ENCODE measurements at places on chromosomes 2 and 18.

GRCh38 chr2:26938399-26939118 is 31.9 kb upstream of the MAPRE3 start:
- no peak for DNase-seq

- DNase-seq: no peak
These were observed 90.7 kb upstream of the GCFC2 start for GRCh38 chr2:75801234-75801982.

DNA sequence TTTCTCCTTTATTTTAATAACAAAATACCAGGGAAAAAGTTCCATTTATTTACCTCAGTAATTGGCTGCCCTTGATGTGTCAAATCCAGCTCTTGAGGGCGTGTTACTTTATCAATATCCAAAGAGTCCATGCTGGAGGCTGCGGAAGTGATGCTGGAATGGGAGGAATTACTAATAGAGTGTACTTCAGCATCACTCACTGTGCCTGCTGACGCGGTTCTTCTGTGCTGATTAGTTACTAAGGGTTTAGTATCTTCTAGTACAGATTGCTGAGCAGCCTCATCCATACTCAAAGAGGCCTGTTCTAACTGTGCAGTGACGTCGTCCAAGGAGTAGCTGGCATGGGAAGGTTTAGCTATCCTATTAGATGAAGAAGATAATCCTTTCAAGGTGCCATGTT is 45.6 kb downstream of the RAPH1 start:
- no peak for DNase-seq

- DNase-seq: no peak
These were observed 102.3 kb upstream of the CYRIA start for GRCh38 chr2:16767789-16768476.

DNA sequence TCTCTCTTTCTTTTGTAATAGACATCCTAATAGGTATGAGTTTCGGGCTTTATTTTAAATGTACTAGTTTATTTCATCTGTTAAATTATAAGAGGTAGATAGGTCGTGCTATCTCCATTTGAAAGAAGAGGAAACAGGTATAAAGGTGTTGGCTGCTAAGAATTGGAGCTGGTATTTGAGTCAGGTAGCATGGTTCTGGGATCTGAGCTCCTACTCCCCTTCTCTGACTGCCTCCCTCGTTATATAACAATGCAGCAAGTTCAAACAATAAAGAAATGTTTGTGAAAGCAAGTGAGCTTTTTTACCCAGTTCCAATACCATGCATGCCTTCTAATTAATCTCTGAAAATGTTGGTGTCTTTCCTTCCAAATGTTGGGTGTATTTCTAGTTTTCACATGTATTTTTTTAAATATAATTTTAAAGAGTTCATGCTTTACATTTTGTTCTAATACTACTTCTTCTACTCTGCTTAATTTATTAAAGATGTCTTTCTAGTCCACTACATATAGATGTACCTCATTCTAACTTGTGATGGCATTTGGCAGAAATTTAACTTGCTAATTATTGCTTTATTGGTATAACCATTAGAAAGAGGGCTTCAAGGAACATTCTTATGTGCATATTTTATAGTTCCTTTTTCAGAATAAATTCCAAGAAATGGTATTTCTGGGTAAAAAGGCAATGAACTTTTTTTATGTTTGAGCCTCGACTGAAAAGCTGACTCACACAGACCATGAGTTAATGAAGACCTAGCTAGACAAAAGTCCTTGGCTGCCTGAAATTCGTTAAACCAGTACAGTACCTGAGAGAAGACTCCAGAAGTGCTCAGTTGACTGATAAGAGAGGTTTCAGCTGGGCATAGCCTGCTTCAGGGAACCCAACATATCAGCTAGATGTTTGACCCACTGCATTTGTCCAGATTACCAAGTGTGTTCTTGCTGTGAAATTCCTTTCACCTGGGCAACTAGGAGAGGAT is 133.5 kb downstream of the CERS6 start:
- DNase-seq: no peak

DNA sequence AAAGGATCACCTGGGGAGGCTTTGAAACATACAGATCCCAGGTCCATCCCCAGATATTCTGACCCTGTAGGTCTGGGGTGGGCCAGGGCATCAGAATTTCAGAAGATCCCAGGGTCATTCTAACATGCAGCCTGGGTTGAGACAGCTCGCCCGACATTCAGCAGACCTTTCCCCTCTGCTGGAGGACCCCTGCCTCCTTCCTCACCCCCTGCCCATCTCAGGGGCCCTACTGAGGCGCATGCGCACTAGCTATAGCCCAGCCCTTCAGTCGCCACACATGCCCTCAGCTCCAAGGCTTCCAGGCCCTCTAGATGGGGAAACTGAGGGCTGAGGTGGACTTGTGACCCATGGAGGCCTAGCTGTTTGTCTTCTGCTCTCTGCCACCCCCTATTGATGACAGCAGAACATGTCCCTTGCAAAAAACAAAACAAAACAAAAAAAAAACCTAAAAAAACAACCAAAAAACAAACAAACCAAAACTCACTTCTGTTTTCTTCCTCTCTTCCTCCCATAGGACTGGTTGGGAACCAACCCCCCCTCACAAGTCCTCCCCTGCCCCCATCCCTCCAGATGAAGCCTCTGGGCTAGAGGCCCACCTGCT is 91.3 kb downstream of the ZBTB7C start:
- DNase-seq: no peak

DNA sequence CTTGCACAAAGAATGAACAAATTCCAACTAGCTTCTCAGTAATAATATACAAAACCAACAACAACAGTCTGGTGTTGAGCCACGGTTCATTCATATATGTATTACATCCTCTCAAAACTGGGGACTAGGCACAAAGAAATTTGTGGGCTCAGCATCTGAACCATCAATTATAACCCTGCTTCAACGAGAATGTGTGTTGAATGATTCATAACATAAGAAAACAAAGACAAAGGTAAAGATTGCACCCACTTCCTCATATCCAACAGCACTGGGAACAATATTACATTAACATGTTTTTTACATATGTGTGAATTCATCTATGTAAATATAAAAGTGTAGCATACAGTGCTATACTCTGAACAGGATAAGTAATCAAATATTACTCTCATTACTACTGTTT is 144.8 kb downstream of the CDH2 start:
- DNase-seq: no peak

DNA sequence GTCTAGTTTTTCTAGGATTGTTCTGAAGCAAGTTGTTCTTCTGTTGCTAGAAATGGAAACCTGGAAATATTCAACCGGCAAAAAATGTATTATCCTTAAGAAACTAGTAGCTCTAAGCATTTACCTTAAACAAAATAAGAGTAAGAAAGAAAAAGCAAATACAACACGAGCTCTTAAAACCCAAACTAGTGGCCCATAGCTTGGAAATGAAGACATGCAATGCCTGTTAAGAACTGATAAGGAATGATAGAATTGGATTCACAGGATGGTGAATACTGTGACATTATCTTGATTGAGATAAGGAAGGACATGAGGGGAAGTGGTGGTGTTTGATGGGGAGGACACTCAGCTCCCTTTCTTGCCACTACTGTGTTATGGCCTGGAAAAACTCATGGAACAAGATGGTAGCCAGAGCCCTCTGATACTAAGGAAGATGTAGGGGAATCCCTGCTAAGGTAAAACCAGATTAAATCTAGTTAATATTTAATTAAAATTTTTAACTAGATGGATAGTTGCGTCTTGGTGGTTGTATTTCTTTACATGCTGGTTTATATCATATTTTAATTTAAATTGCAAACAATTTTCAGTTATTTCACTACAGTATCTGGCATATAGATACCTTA is 193.8 kb downstream of the LPIN1 start:
- DNase-seq: no peak

- DNase-seq: peak; percentile 48
These were observed 20.0 kb upstream of the RESP18 start for GRCh38 chr2:219352448-219353023.

DNA sequence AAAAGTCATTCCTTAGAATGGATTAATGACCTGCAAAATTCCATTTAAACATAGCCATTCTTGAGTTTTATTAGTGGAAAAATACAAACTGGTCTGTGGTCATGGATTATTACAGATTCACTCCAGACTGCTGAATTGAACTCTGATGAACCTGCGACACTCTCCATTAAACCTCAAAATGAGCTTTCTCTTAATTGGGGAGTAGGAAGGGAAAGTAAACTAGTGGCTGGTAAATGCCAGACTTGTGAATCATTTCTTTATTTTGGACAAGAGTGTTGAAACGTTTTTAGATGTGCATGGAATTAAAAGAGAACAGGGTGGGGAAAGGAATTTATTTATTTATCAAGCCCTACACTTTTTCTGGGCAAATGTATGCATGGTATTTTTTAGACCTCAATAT is 321.2 kb upstream of the FANCL start:
- no peak for DNase-seq

GRCh38 chr2:192886636-192887035 is 691.9 kb upstream of the TMEFF2 start:
- no peak for DNase-seq

- no peak for DNase-seq
These were observed 184.9 kb downstream of the UBE2E3 start for GRCh38 chr2:181165199-181165868.

GRCh38 chr2:148515976-148516375 is 128.6 kb upstream of the EPC2 start:
- DNase-seq: no peak

DNA sequence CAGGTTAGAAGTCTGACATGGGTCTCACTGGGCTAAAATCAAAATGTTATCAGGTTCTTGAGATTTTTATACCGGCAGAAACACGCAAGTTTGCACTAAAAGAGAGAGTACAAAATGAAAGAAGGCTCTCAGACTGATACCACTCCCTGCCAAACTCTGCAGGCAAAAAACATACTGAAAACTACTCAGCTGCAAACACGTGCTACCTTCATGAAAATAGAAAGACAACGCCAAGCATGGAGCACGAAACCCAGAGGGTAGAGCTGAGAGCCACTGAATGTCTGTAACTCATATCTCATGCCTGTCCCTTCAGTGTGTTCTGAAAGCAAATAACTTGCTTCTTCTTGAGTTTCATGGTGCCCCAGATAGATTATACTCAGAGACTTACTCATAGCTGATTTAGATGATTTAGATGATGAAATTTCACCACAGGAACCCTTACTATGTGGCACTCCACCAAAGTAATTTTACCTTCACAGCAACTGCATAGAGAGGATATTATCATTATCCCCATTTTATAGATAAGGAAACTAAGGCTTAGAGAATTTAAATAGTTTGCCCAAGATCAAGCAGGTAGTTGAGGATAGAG is 313.0 kb upstream of the SLC39A10 start:
- DNase-seq: no peak

DNA sequence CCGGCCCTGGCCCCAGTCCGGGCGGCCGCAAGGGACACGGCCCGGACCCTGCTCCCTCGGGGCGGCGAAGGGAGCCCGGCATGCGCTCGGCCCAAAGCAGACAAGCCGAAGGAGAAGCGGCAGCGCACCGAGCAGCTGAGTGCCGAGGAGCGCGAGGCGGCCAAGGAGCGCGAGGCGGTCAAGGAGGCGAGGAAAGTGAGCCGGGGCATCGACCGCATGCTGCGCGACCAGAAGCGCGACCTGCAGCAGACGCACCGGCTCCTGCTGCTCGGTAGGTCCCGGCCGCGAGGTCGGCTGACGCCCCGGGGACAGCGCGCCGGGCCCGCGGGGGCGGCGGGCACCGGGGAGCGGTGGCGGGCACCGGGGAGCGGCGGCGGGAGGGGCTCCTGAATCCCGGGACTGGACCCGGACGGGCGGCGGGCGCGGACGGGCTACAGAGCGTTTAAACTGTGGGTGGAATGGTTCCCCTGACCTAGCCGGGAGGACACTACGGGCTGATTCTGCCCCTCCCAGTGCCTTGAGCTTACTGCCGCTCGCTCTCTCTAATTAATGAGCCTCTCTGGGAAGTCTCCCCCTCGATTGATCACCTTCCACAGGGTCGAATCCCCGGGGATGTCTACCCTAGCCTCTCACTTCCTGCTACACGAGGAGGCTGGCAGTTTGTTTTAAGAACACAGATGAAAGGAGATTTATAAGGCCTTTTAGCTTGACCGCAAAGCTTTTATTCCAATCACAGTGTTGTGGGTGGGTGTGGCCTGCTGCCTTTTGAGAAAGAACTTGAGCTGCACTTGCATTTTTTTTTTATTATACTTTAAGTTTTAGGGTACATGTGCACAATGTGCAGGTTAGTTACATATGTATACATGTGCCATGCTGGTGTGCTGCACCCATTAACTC is 853 bp downstream of the GNAL start:
- no peak for DNase-seq
